ENCODE measurements at places on chromosomes 1 and 21.

- DNase-seq: no peak
Measured at GRCh38 chr21:44589586-44590305, 2.6 kb downstream of the KRTAP10-6 start.

GRCh38 chr1:183282101-183282855 lies 96.2 kb downstream of the LAMC2 start:
- DNase-seq: no peak

- no peak for DNase-seq
Measured at GRCh38 chr1:245561665-245562234, 407.0 kb downstream of the KIF26B start.

GRCh38 chr1:64838486-64838885 lies 93.6 kb downstream of the RAVER2 start:
- no peak for DNase-seq

DNA sequence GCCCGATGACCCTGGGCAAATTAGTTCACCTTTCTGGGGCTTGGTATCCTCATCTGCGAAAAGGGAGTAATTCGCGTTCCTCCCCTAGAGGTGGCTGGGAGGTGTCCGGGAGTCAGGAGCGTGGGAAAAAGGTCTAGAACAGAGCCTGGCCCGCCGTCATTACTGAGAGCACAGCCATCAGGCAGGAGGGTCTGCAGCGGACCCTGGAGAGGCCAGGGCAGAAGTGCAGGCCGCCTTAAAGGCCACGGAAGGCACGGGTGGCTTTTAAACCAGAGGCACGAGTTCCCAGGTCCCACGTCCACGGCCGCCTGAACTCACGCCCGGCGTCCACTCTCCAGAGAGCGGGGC lies 850 bp downstream of the PANK4 start:
- no peak for DNase-seq

DNA sequence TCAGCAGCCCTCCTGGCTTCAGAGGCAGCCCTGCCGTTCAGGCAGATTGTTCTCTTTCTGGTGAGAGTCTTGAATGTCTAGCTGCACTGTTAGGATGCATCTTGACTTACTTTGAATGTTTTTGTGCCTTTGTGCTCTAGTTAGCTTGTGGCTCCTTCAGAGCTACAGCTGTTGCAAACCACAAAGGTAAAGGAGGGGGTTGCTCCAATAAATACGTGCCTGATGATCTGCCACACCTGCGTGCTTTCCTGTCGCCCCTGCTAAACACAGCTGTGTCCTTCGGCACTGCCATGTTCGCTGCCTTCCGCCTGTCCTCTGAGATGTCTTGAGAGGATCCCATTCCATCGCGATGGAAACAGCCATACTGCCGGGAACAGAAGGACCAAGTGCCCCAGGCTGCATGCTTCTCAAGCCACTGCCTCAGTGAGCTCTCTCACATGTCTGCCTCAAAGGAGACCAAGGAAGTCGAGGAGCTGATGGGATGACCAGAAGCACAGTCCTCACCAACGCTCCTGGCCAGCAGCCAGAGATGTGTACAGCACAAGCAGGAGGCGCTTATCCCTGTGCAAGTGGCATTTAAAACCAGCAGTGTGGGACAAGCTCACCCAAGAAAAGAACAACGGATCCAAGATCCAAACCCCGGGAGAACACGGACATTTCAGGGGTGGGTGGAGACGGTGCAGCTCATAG lies 12.0 kb upstream of the SMIM12 start:
- no peak for DNase-seq

- no peak for DNase-seq
Measured at GRCh38 chr1:201026234-201026633, 2.7 kb upstream of the KIF21B start.

DNA sequence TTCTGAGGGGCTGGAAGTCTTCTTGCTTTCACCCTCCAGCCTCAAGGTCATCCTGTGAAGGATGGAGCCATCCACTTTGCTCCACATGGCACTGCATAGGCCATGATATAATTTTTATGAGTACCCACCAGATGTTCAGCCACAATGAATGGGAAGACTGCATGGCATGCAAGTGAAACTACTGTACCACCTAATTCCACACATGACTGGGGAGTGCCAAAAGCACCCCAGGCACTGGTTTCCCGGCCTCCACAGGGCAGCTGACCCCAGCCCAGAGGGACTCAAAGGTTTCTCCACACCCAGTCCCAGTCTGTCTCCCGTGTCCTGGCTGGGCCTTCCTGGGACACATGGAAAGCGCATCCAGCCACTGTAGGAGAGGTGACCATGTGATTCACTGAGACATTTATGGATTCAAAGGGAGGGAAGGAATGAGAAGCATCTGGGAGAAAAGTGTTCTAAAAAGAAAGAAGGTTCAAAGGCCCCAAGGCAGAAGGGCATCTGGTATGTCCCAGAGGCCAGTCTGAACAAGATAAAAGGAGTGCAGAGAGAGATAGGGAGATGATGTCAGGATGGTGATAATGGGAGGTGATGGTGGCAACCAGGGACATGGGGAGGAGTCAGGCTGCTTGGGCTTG lies 12.1 kb downstream of the RHOU start:
- no peak for DNase-seq

- DNase-seq: no peak
Measured at GRCh38 chr1:66745451-66745850, 6.8 kb upstream of the DYNLT5 start.

DNA sequence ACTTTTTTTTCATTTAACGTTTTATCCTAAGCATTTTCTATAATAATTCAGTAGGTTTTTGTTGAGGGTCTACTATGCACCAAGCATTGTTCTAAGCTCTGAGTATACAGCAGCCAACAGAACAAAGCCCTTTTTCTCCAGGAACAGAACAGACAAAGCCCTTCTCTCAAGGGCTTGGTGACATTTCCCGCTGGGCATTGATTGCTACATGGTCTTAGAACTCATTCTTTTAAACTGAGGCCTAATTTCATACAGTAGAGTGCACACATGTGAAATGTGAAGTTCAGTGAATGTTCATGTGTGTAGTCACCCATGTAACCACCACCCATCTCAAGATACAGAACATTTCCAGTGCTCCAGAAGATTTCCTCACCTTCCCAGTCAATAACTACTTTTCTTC lies 15.2 kb upstream of the PDIK1L start:
- no peak for DNase-seq

- DNase-seq: no peak
Measured at GRCh38 chr1:6955357-6956094, 170.3 kb downstream of the CAMTA1 start.

- DNase-seq: no peak
Measured at GRCh38 chr1:7513081-7513480, 258.0 kb upstream of the VAMP3 start.

GRCh38 chr1:16474166-16474800 lies 33.8 kb downstream of the NECAP2 start:
- DNase-seq: no peak

GRCh38 chr1:47817861-47818260 lies 179.3 kb downstream of the TRABD2B start:
- DNase-seq: no peak

DNA sequence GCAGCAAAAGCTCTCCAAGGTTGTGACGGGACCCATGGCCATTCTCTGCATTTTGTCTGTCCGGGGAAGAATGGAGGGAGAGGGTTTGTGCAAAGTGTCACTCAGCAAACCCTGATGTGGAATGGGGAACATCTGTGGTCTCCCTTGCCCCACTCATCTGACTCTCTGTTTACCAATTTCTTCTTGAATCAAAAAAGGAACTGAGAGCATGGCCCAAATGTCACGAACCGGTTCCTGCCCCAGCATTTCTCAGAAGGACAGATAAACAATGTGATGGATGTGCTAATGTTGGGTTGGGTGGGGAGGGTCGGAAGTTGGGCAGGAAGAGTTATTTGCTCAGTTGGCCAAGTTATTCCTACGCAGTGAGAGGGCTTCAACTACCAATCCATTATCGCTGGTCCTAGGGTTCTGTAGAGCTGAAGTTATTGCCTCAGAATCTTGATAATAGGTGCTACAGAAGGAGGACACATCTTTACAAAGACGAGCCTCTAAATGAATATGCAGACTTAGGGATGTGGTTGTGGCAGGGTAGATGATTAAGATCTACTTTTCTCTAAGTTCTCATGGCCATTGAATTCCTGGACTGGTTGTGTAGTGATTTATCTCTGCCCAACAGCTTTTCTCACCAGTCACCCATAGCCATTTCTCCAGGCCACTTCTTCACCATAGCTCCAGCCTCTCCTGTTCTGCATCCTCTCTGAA lies 9.6 kb upstream of the DUSP12 start:
- no peak for DNase-seq

DNA sequence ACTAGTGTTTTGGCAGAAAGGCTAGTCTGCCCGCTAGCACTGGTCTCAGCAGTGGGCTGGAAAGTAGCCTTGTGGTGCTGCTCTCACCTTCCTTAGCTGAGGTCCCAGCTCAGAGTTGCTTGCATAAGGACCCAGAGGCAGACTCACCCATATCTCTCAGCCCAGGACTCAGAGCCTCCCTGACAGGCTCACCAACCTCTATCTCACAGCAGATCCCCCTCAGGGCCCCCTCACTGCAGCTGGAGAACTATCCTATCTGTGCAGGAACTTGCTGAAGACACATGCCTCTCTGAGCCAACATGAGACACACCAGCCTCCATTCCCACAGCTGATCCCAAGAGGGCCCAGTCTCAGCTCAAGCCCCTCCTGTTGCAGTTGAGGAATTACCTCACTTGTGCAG lies 82.6 kb downstream of the IARS2 start:
- no peak for DNase-seq

- DNase-seq: no peak
Measured at GRCh38 chr1:56188855-56189254, 390.5 kb downstream of the PLPP3 start.

GRCh38 chr1:181675091-181675917 lies 192.0 kb downstream of the CACNA1E start:
- no peak for DNase-seq

- no peak for DNase-seq
Measured at GRCh38 chr1:202162047-202162417, 1.6 kb upstream of the PTPN7 start.

- no peak for DNase-seq
Measured at GRCh38 chr21:36918291-36918690, 48.2 kb downstream of the HLCS start.

DNA sequence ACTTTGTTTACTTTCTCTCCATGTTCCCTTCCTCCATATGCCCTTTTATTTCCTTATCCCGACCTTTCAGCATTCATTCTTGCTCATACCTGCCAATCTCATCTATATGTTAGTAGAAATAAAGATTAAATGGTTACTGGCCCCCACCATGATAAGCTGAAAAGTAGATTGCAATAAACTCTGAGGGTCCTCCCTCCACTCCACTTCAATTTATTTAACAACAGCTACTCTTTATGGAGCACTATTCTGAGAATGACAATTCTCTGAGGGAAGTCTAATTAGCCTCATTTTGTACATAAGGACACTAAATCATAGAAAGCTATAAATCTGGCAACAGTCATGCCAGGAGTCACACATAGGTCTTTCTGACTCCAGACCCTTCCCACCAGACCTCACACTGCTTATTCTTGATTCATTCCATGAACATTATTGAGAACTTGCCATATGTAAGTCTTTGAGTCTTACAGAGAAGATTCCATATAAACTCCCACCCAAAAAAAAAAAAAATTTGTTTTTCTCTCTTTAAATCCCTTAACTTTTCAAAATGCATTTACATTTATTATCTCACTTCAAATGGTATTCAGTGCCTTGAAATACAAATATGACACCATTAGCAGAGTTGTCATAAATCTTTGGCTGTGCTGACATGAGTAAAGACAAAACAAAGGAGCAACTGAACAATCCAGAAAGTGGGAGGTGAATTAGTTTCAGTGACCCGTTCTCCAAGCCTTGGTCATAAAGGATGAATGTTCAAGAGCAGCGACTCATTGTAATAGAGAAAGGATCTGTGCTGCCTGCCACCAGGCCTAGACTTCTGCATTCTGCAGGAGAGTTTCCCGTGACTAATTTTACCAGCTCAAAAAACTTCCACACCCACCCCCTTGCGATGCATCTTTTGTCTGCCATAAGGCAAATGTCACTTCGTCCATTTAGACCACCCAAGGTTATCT lies 28.5 kb downstream of the PALMD start:
- DNase-seq: no peak

GRCh38 chr21:38054334-38054733 lies 138.1 kb upstream of the KCNJ6 start:
- no peak for DNase-seq

DNA sequence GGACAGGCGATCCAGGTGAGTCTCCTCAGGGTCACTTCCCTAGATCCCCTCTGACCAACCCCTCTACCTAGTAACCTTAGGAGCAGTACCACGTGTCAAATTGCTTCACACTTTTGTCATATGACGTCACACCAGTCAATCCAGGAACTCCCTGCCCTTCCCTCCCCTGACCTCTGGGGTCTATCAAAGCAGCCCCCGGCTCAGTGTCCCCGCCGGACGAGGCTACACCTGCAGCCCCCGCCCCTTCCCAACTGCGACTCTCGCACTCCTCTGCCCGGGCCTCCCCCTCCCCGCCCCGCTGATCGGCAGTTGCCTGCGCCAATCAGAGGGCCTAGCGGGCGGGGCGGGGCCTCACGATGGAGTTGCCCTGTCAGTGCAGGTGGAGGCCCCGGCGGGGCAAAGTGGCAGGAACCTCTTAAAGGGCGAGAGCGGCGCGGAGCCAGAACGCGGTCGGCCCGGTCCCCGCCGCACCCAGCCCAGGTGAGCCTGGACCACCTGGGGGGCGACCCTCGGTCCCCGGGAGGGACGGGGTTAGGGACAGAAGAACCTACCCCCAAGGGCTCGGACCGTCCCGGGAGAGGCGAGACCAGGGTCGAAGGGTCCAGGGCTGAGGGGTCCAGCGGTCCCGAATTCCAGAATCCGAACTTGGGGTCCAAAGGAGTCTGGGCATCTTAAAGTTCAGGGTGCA lies 27.5 kb upstream of the EPB41 start:
- no peak for DNase-seq

- DNase-seq: peak; percentile 41
Measured at GRCh38 chr1:26275580-26276431, 4.1 kb upstream of the SH3BGRL3 start.

GRCh38 chr21:37435120-37435519 lies 68.5 kb downstream of the DYRK1A start:
- peak; percentile 22 for DNase-seq

DNA sequence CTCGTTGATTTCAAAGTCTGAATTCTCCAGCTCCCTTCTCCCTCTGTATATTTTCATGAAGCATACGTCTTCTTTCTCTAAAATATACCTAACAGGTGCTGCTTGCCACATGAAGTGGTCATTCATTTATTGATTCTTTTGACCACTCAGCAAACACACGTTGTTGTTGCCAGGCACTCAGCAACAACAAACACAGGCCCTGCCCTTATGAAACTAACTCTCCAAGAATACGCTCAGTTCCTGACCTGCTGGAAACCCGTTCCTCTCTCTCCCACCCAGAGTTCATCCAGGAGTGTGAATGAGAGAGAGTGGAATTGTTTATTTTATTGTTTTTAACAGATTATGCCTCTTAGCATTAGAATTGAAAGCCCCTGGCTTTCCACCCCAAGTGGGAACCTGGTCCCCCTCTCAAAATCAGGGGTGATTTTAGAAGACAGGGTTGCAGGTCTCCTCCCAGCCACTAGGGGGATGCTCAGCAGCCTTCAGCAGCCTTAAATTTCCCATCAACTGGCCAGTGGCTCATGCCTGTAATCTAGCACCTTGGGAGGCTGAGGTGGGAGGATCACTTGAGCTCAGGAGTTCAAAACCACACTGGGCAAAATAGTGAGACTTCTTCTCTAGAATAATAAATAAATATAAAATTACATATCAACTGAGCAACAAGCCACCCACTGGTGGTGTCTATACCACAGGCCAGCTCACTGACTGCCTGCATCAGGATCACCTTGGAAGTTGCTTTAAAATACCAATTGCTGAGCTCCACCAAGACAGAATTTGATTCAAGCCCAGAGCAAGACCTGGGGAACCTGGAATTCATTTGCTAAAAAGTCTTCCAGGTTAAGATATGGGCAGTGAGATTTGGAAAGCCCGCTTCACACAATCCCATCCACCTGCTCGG lies 181.0 kb upstream of the KLHDC7A start:
- no peak for DNase-seq

GRCh38 chr21:38173276-38174035 lies 83.3 kb upstream of the KCNJ15 start:
- no peak for DNase-seq

Measured in brain pericyte (primary cell).